ENCODE measurements at places on chromosomes 11 and 22. TPM values are rescaled to one million over a fixed set of nuclear protein-coding genes. Genes with fewer than 3 reads are reported as not detected.
A peak's percentile ranks its signal among the peaks of the same experiment; 100 is the strongest.

CKAP5 gene
- 115 TPM for total RNA-seq

SLCO2B1 gene
- not detected for total RNA-seq

ENTHD1 gene
- total RNA-seq, result not detected

FAM180B gene
- 0.36 TPM for total RNA-seq

GNAZ gene
- 6.0 TPM for total RNA-seq

SELENOH gene
- 156 TPM for total RNA-seq

MPST gene
- total RNA-seq, result 55.8 TPM

DNA sequence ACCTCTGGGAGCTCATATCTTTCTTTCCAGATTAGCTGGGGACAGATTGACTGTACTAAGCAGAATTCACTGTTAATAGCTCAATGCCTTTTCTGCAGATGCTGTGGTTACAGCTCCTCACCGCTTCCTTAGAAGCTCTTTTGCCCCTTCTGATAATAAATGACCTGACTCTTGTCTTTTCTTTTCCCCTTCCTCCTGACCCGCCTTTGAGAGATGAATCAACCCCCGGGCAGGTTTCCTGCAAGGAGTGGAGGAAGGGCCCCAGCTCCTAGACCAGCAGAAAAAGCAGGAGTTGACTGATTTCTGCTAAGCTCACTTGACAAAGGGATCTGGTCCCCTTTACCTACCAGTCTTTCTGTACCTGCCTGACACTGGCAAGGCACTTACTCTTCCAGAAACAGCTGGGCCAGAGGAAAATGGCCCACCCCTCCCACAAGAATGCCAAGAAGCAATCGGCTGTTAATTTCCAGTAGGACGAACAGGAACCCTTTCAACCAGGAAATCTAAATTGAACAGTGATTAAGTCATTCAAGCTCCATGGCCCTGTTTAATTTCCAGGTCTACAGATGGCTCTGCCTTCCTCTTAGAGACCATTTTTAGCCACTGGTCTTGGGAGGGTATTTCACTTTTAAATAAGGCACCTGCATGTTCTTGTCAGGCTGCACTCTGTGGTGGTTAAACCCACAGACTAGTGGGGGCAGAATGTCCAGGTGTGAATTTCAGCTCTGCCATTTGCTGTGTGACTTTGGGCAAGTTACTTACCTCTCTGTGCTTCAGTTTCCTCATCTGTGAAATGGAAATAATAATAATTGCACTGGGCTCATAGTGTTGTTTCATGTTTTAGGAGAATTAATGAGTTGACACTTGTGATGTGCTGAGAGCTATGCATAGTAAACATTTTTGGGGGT is 67.5 kb downstream of the PRR5L start:
- DNase-seq, result no peak
- no peaks in the 10 kb centered on the region for H3K36me3 ChIP-seq
- H3K27me3 ChIP-seq, result no peaks in the 10 kb centered on the region
- no peak overlapping the region for H3K4me3 ChIP-seq
- H3K27ac ChIP-seq, result peak overlapping the region; percentile 88

- H3K27me3 ChIP-seq, result no peaks in the 10 kb centered on the region
- H3K27ac ChIP-seq, result no peak overlapping the region
- H3K4me1 ChIP-seq, result no peaks in the 10 kb centered on the region
- H3K4me3 ChIP-seq, result no peak overlapping the region
Observed at GRCh38 chr11:113615098-113615497, 91.0 kb downstream of the TMPRSS5 start.

- H3K27me3 ChIP-seq, result peaks cover 2% of the 10 kb centered on the region
- DNase-seq, result no peak
- peaks cover 4% of the 10 kb centered on the region for H3K4me1 ChIP-seq
- no peak overlapping the region for H3K27ac ChIP-seq
- H3K36me3 ChIP-seq, result no peaks in the 10 kb centered on the region
Observed at GRCh38 chr22:49015459-49015858, 812.2 kb downstream of the BRD1 start.

GRCh38 chr22:30238661-30239487 is 7.7 kb downstream of the LIF start:
- peaks cover 56% of the 10 kb centered on the region for H3K4me1 ChIP-seq
- no peak for DNase-seq
- peaks cover 8% of the 10 kb centered on the region for H3K36me3 ChIP-seq
- no peaks in the 10 kb centered on the region for H3K27me3 ChIP-seq
- H3K27ac ChIP-seq, result peak overlapping the region; percentile 97
- H3K4me3 ChIP-seq, result no peak overlapping the region

- H3K4me3 ChIP-seq, result no peak overlapping the region
- DNase-seq, result no peak
- H3K4me1 ChIP-seq, result peaks cover 5% of the 10 kb centered on the region
- H3K27ac ChIP-seq, result no peak overlapping the region
- peaks cover 5% of the 10 kb centered on the region for H3K27me3 ChIP-seq
- H3K36me3 ChIP-seq, result no peaks in the 10 kb centered on the region
Observed at GRCh38 chr11:123265951-123266350, 70.9 kb upstream of the CLMP start.

GRCh38 chr11:6315811-6316425 is 4.4 kb downstream of the CAVIN3 start:
- peaks cover 16% of the 10 kb centered on the region for H3K27me3 ChIP-seq
- H3K36me3 ChIP-seq, result no peaks in the 10 kb centered on the region
- no peak overlapping the region for H3K4me3 ChIP-seq
- peaks cover 33% of the 10 kb centered on the region for H3K4me1 ChIP-seq
- H3K27ac ChIP-seq, result no peak overlapping the region

GRCh38 chr11:104625246-104625645 is 273.0 kb downstream of the CASP12 start:
- H3K27me3 ChIP-seq, result no peaks in the 10 kb centered on the region
- H3K36me3 ChIP-seq, result no peaks in the 10 kb centered on the region
- H3K27ac ChIP-seq, result no peak overlapping the region
- H3K4me3 ChIP-seq, result no peak overlapping the region
- DNase-seq, result no peak

- H3K4me3 ChIP-seq, result no peak overlapping the region
- peaks cover 3% of the 10 kb centered on the region for H3K4me1 ChIP-seq
- H3K27me3 ChIP-seq, result peaks cover 12% of the 10 kb centered on the region
- no peak for DNase-seq
Observed at GRCh38 chr11:60251485-60252212, 8.7 kb upstream of the MS4A4E start.

DNA sequence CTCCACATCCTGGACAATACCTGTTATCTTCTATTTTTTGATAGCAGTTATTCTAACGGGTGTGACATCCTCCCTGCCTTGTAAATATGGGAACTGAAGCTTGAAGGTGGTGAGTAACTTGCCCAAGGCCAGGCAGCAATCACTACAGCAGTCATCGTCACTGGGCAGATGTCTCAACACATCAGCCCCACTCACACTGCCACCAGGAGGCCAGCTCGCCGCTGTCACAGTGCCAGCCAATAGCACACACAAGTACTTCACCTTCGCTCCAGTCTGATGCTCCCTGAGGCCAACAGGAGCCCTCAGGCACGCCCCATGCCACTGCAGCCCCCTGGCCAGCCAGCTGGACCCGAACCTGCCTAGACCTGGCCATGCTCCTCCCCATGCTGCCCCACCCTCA is 4.9 kb upstream of the TTLL1 start:
- no peak for DNase-seq
- H3K27me3 ChIP-seq, result no peaks in the 10 kb centered on the region
- no peak overlapping the region for H3K4me3 ChIP-seq
- peaks cover 5% of the 10 kb centered on the region for H3K36me3 ChIP-seq
- no peak overlapping the region for H3K27ac ChIP-seq

- H3K27ac ChIP-seq, result no peak overlapping the region
- no peaks in the 10 kb centered on the region for H3K27me3 ChIP-seq
- peaks cover 54% of the 10 kb centered on the region for H3K4me1 ChIP-seq
Observed at GRCh38 chr11:19800162-19800561, 87.5 kb downstream of the NAV2 start.

- no peaks in the 10 kb centered on the region for H3K4me1 ChIP-seq
- no peak overlapping the region for H3K4me3 ChIP-seq
- DNase-seq, result no peak
- no peaks in the 10 kb centered on the region for H3K27me3 ChIP-seq
- H3K27ac ChIP-seq, result no peak overlapping the region
Observed at GRCh38 chr11:20438637-20439036, 51.1 kb downstream of the PRMT3 start.

GRCh38 chr11:19105011-19105410 is 12.0 kb upstream of the ZDHHC13 start:
- peaks cover 6% of the 10 kb centered on the region for H3K4me1 ChIP-seq
- peaks cover 18% of the 10 kb centered on the region for H3K27me3 ChIP-seq
- no peaks in the 10 kb centered on the region for H3K36me3 ChIP-seq
- H3K27ac ChIP-seq, result no peak overlapping the region

DNA sequence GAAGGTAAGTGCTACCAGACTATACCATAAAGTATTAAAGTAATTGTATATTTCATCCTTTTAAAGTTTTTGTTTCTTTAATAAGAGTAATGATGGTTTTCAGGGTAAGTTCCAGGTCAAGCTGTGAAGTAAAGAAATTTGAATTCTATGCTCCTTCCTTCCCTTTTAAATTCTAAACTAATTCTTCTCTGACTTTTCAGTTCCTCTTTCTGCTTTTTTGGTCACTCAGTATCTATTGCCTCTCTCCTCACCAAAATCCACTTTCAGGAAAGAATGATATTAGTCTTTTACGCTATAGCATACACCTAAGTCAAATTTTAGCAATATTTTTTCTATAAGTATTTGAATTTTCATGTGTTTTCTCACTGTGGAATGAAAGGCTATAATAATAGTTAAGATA is 8.2 kb downstream of the MMP8 start:
- no peak overlapping the region for H3K27ac ChIP-seq
- no peak for DNase-seq
- no peaks in the 10 kb centered on the region for H3K4me1 ChIP-seq
- peaks cover 8% of the 10 kb centered on the region for H3K27me3 ChIP-seq

DNA sequence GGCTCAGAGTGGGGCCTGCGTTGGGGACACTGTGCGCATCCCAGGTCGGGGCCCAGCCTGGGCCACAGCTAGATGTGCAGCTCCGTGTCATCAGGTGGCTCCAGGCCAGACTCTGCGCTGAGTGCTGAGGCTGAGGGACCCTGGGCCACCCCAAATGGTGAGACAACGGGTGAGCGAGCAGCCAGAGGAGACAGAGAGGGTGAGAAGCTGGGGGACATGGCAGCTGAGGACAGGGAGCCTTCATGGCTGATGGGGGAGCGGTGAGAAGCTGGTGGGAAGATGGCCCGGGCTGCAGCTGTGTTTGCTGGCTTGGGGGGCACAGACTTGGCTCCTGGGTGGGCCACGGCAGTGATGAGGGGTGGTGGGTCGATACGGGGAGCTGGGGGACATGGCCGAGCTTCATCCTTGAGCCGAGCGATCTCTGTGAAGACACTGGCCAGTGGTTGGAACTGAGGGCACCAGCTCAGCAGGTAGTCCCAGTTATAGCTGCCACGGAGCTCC is 2.5 kb upstream of the TPP1 start:
- DNase-seq, result no peak
- H3K4me3 ChIP-seq, result no peak overlapping the region
- H3K36me3 ChIP-seq, result peaks cover 14% of the 10 kb centered on the region

- H3K36me3 ChIP-seq, result no peaks in the 10 kb centered on the region
- no peak for DNase-seq
- no peak overlapping the region for H3K27ac ChIP-seq
- H3K27me3 ChIP-seq, result peaks cover 22% of the 10 kb centered on the region
- no peaks in the 10 kb centered on the region for H3K4me1 ChIP-seq
Observed at GRCh38 chr11:110805756-110806155, 93.5 kb upstream of the ARHGAP20 start.

- H3K27me3 ChIP-seq, result no peaks in the 10 kb centered on the region
- H3K36me3 ChIP-seq, result no peaks in the 10 kb centered on the region
- H3K27ac ChIP-seq, result no peak overlapping the region
- H3K4me3 ChIP-seq, result no peak overlapping the region
- H3K4me1 ChIP-seq, result no peaks in the 10 kb centered on the region
- DNase-seq, result no peak
Observed at GRCh38 chr11:80412604-80413003, 971.8 kb upstream of the TENM4 start.

- H3K27me3 ChIP-seq, result no peaks in the 10 kb centered on the region
- DNase-seq, result peak; percentile 72
- peaks cover 46% of the 10 kb centered on the region for H3K4me1 ChIP-seq
- peak overlapping the region; percentile 97 for H3K27ac ChIP-seq
Observed at GRCh38 chr11:96045622-96046456, 121.9 kb upstream of the MTMR2 start.

DNA sequence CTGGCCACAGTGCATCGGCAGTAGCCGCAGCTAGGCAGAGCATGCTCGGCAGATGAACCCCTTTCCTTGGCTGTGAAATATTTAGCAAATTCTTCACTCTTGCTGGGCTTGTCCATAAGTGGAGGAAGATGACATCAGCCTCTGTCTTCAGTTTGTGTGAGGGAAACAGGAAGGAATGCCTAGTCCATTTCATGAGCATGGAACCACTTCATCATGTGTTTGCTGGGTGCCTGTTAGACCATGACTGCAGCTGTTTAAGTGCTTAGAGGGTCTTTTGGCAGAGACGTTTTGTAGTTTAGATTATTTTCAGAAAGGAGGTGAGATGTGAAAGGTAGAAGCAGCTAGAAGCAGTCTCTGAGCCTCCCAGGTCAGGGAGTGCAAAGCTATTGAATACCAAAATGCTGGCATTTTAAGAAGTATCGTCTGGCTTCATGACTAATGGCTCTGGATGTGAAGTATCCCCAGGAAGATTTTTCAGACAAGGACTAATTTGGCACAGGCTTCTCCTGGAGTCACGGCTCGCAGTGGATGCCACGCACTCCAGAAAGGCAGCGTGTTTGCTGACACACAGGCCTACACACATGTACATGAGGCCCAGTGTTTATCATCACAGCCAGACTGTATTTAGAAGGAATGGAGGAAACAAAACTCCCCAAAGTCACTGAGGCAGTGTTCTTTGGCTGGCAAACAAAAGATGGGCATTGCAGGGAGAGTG is 43.1 kb upstream of the GRAMD1B start:
- H3K27me3 ChIP-seq, result peaks cover 2% of the 10 kb centered on the region
- no peak overlapping the region for H3K4me3 ChIP-seq
- no peak overlapping the region for H3K27ac ChIP-seq
- no peak for DNase-seq
- H3K36me3 ChIP-seq, result no peaks in the 10 kb centered on the region
- H3K4me1 ChIP-seq, result no peaks in the 10 kb centered on the region

- peaks cover 23% of the 10 kb centered on the region for H3K4me1 ChIP-seq
- H3K27ac ChIP-seq, result peak overlapping the region; percentile 36
- peaks cover 23% of the 10 kb centered on the region for H3K27me3 ChIP-seq
Observed at GRCh38 chr11:18012122-18012905, 533 bp downstream of the SERGEF start.

GRCh38 chr11:119895981-119896380 is 167.0 kb upstream of the NECTIN1 start:
- H3K27me3 ChIP-seq, result peaks cover 7% of the 10 kb centered on the region
- no peak for DNase-seq
- H3K4me1 ChIP-seq, result peaks cover 13% of the 10 kb centered on the region
